Right renal pelvis (tissue), 4 donors: ENCODE measurements at places on chromosomes 12 and 14.

- DNase-seq = no peak
Observed at GRCh38 chr14:76687611-76688382, 73.5 kb upstream of the VASH1 start.

DNA sequence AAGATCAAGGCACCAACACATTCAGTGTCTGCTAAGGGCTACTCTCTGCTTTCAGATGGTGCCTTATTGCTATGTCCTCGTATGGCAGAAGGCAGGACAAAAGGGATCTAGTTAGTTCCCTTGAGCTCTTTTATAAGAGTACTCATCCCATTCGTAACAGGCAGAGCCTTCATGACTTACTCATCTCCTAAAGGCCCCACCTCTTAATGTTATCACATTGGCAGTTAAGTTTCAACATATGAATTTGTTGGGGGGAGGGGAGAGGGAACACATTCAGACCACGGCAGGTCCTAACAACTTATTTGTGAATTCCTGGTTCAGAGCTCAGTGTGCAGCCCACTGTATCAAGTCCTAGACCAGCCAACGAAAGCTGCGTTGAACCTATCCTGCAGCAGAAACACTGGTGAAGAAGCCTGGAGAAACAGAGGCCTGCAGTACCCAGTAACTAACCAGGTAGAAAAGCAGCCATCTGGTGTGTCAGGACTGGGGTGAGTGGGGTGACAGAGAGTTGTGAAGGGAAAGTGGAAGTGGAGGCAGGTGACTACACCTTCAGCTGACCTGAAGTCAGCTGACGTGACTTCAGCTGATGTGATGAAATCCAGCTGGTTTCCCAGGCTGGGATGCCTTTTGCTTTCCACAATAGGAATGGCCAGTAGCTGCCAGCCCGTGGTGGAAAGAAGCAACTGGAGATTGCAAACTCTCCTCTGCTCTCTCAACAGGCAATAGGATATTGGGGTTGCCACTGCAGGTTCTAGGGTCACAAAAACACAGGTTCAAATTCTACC lies 101.6 kb upstream of the PLXNC1 start:
- DNase-seq = no peak

DNA sequence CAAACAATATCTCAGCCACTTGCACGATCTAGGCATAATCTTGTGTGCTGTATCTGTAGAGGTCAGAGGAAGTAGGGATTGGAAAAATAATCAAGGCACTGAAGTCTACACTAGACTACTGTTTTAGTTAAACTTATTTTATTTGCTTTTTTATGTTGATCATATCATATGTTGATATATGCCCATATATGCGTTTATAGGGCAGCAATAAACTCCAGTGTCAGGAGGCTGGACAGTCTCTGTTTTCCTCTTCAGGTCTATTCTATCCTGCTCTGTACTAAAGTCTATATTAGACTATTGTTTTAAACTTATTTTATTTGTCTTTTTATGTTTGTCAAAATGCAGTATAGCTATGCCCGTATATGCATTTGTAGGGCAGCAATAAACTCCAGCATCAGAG lies 47.9 kb upstream of the OR4E1 start:
- no peak for DNase-seq

- no peak for DNase-seq
Observed at GRCh38 chr12:63066782-63067181, 84.2 kb downstream of the AVPR1A start.
